Psoas muscle (tissue), 8 donors: ENCODE measurements at places on chromosomes 16 and 17. TPM values are rescaled to one million over a fixed set of nuclear protein-coding genes. Genes with fewer than 3 reads are reported as not detected.

APOBR gene
- 0.38 TPM for total RNA-seq

FOXO3B gene
- total RNA-seq = 1.5 TPM

KRTAP4-1 gene
- total RNA-seq = not detected

ABCC12 gene
- 0.94 TPM for total RNA-seq

CPHXL2 gene
- not detected for total RNA-seq

MTSS2 gene
- 166 TPM for total RNA-seq

DNA sequence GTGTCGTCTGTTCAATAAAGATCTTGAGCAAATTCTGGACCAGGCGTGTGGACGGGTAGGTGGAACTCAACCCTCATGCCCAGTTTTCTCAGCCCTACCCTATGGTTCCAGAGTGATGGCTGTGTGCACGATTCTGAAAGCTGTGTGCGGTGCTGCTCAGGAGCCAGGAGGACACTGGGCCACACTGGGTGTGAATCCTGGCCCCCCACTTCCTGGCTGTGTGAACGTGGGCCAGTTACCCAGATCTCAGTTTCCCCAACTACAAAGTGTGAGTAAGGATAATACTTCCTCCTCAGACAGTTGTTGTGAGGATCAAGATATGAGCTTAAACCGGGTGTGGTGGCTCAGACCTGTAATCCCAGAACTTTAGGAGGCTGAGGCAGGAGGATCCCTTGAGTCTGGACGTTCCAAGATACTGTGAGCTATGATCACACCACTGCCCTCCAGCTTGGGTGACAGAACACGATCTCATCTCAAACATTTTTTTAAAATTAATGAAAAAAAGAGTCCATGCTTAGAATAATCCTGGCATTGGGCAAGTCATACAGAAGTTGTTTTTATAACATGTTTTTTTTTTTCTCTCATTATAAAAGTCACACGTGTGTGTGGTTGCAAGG is 14.7 kb upstream of the MPRIP start:
- no peak for DNase-seq

DNA sequence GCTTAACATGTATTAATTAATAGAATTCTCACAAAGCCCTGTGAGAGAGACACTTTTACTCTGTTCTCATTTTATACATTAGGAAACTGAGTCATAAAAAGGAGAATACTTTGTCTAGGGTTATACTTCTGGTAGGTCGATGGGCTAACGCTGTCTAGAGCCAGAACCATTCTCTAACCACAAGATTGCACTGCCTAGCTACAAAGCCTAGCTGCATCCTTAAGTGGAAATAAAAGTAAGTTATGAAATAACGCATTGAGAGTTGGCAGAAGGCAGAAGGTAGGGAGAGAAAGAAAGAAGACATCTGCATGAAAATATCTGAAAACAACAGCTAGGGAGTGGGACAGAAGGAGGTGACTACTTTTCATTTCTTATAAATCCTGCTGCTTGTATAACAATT is 33.2 kb downstream of the IRX6 start:
- DNase-seq = no peak

- no peak for DNase-seq
Observed at GRCh38 chr16:11676799-11677198, 8.5 kb downstream of the SNN start.

GRCh38 chr17:28610376-28610775 is 3.6 kb downstream of the RSKR start:
- no peak for DNase-seq

- DNase-seq = no peak
Observed at GRCh38 chr17:73695035-73695738, 50.9 kb upstream of the SDK2 start.

DNA sequence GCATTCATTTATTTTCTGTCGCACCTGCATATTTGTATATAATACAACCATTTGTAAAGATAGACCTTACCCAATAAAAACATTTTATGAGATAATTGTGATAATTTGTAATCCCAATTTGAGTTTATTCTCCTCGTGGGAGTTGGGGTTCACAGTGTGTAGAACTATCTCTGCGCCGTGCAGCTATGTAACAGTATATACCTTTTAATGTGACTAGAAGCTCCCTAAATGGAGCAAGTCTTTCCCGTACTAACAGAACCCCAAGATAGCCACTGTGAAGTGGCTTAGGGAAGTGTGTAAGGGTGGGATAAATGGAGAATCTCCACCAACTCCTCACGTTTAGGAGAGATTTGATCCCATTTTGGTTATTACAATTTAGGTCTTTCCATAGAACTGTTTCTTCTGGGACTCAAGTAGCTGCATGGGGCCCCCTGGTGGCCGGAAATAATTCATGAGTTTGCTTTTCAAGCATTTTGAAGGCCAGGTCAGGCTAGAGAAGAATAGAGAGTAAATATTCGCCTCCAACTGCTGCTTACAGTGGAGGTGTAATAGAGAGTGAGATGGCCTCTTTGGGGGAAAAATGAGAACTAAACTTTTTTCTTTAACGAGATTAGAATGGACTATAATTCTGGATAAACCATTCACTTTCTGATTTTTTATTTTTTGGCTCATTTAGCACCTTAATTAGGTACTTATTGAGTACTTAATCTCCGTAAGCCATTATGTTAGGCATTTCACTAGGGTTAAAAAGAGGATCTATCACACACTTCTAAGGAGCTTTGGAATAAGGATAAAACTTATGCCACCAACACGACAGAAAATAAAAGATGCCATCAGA is 4.5 kb downstream of the TMEM100 start:
- peak; percentile 84 for DNase-seq

GRCh38 chr16:51152691-51153576 is 1.9 kb upstream of the SALL1 start:
- DNase-seq = no peak

DNA sequence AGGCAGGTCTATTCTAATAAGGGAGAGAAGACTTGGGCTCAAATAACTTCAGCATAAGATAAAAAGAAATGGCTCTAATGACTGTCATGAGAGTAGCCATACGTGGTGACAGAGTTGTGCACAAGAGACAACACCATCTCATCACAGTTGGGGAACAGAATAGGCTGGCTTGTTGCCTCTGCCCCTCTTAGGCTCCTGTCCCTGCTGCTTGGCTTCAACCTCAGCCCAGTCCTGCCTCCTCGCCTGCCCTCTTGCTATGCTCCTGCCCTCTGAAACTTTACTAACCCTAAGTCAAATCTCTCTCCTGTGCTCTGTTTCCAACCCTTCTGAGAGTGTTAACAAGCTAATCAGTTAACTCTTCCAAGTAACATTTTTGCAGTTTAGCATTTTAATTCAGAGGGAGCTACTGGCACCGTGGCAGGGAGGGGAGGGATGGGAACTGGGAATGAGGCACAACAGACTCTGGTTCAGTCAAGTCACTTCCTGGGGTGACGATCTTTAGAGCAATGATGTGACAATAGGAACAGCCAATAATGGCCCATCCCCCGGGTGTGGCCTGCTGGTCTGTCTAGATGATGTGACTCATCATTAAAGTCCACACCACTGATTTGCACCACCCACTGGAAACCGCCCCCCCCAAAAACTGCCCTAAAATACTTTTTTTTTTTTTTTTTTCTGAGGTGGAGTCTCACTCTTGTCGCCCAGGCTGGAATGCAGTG is 35.5 kb downstream of the DNAH17 start:
- no peak for DNase-seq

GRCh38 chr16:52491216-52491615 is 55.7 kb downstream of the TOX3 start:
- DNase-seq = no peak

GRCh38 chr17:4479982-4480751 is 18.5 kb upstream of the SPNS2 start:
- DNase-seq = no peak

GRCh38 chr17:4104506-4104905 is 38.3 kb downstream of the ZZEF1 start:
- no peak for DNase-seq

GRCh38 chr17:35972945-35973332 is 8.4 kb downstream of the CCL16 start:
- DNase-seq = no peak

DNA sequence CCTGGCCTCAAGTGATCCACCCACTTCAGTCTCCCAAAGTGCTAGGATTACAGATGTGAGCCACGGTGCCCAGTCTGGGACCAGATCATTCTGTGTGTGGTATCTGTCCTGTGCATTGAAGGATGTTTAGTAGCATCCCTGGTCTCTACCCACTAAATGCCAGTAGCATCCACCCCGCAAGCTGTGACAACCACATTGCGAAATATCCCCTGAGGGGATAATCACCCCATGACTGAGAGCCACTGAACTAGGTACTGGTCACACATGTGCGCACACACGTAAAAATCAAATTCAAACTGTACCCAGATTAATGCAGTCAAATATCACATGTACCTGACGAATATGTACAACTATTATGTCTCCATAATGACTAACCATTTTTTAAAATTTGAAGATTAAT is 35.8 kb downstream of the TEKT5 start:
- no peak for DNase-seq

- DNase-seq = no peak
Observed at GRCh38 chr17:66445229-66445628, 142.8 kb downstream of the PRKCA start.

DNA sequence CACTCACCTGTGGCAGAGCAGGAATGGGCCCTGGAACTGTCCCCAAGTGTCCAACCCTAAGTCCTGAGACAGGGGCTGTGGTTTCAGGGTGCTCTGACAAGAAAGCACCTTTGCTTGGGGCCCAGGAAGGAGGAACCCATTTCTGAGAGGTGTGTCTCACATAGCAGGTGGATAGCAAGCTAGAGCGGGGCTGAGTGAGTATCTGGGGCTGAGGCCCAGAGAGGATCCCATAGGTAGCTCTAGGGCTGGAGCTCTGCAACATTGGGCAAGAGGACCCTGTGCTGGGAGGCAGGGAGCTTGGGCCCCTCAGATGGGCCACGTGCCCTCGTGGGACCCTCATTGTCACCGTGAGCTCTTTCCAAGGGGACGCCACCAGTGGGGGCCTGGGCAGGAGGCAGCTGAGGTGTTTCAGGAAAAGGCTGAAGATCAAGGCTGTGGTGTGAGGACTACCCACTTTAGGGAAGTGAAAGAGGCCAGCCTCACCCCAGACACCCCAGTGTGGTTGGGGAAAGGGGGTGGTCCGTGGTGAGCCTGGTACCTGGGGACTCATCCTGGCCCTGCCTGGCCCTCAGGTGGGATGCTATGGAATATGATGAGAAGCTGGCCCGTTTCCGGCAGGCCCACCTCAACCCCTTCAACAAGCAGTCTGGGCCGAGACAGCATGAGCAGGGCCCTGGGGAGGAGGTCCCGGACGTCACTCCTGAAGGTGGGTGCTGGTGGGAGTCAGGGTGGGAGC is 5.3 kb downstream of the DEF8 start:
- no peak for DNase-seq

GRCh38 chr17:61480414-61480807 is 28.2 kb downstream of the TBX4 start:
- DNase-seq = no peak

- DNase-seq = no peak
Observed at GRCh38 chr17:82972836-82973372, 106.5 kb upstream of the METRNL start.

DNA sequence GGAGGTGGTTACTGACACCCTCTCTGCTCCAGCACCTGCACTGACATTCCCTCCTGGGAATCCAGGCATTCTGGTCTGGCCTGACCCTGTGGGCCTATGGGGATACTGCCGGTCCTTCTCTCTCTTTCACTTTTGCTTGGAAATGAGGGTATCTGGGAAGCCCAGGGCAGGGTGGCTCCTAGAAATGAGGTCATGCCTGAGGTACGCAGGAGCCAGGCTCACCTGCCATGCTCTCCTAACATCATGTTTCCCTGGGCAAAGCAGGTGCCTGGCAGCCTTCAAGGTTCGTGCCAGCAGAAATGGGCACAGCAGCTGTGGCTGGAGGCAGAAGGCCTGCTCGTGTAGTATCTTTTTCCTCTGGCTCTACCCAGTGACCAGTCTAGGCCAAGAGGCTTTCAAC is 3.3 kb downstream of the ITGA3 start:
- DNase-seq = no peak
